ENCODE measurements at places on chromosomes 1 and 21.

- no peak for DNase-seq
These were observed 132.2 kb downstream of the TLR5 start for GRCh38 chr1:223010582-223011504.

- DNase-seq: no peak
These were observed 6.7 kb downstream of the C1QTNF12 start for GRCh38 chr1:1239614-1240347.

DNA sequence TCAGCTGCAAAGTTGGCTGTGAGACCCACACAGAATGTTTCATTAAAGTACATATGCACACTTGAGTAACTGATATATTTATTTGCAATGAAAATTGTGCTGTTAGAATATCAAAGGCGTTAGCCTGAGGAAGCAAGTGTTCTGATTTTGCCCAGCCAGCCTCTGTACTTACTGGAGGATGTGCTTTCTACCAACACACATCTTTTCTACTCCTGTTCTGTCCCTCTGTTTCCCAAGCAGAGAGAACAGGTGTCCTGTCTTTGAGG lies 31.4 kb downstream of the ELAVL4 start:
- DNase-seq: no peak

GRCh38 chr1:91804546-91805023 lies 81.4 kb downstream of the TGFBR3 start:
- DNase-seq: no peak

- DNase-seq: no peak
These were observed 77.1 kb downstream of the IFI44 start for GRCh38 chr1:78726686-78727085.

DNA sequence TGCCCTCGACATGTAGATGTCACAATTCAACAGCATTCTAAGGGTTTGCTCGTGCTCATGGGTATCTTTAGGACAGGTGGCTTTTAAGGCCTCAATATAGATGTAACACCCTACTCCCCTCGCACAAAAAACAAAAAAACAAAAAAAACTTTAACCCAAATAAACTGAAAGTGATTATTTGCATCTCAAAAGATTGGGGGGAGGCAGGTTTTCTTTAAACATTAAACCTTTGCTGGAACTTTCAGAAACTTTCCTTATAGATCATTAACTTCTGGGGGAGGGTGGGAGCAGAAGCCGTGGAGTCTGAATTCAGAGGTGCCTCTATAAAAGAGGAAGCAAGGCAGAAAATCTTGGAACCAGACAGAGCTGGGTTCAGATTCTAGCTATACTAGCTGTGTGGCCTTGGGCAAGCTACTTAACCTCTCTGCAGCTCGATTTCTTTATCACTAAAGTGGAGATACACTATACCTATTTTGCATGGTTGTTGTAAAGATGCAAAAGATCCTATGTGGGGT lies 3.2 kb upstream of the KIAA1614 start:
- no peak for DNase-seq

DNA sequence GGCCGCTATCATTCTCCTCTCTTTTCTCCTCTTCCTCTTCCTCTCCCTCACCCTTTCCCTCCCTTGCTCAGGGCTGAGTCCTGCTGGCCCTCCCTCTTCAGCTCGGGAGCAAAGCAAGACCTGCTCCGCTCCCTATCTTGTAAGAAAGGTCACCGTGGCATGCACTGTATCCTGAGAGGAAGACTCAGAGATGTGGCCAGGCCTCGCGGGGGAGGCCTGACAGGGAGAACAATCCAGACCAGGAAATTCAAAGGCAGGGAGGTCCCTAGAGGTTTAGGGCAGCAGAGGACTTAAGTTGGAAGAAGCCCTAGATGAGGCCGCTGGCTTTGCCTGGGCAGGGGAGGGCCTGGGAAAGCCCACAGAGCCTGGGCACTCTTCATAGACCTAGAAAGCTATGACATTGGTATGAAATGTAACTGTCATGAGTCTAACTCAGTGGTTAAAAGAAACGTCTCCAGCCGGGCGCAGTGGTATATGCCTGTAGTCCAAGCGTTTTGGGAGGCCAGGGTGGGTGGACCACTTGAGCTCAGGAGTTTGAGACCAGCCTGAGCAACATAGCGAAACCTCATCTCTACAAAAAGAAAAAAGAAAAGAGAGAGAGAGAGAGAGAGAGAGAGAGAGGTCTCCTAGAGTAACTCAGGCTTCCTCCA lies 14.6 kb upstream of the PTAFR start:
- no peak for DNase-seq

DNA sequence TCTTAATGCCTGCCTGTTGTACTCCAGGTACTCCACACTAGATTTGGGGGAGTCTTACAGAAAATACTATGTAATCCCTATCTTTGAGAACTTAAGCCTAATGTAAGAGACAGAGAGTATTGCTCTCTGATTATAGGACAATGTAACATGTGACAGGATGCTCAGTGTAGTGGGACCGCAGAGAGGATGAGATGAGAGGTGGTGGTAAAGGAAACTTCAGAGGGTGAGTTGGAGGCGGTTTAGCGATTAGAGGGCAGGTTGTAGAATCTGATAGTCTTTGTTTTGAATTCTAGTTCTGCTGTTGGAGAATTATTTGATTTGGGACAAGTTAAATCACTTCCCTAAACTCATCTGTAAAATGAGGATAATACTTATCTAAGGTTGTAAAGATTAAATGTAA lies 5.4 kb downstream of the SOAT1 start:
- peak; percentile 16 for DNase-seq

- no peak for DNase-seq
These were observed 110.2 kb upstream of the IVNS1ABP start for GRCh38 chr1:185427264-185427663.

GRCh38 chr1:200316148-200316803 lies 93.6 kb downstream of the ZNF281 start:
- DNase-seq: no peak

DNA sequence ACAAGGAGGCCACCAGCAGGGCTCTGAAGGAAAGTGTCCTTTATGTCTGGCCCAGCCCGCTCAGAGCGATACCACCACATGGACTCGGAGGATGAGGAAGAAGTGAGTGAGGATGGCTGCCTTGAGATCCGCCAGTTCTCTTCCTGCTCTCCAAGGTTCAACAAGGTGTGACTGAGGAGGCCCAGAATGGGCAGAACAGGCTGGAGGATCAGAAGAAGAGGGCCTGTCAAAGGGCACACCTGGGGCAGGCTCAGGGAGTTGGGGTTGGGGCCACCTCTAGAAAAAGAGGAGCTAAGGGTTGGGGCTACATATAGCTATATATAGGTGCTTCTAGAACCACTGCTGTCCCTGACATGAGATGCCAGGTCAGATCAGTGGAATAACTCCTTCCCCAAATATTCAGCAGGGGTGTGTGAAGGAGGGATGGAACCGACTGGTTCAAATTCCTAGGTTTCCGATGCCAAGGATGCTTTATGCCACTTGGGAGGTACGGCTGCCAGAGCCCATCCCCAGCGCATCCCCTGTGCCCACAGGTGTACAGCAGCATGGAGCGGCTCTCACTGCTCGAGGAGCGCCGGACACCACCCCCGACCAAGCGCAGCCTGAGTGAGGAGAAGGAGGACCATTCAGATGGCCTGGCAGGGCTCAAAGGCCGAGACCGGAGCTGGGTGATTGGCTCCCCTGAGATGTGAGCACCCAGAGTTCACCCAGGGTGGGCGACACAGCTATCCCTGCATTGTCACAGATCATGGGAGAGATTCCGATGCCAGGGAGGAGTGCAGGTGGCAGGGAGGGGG lies 102.2 kb downstream of the PIK3R3 start:
- no peak for DNase-seq

- no peak for DNase-seq
These were observed 100.8 kb upstream of the DNAH14 start for GRCh38 chr1:224828691-224829090.

DNA sequence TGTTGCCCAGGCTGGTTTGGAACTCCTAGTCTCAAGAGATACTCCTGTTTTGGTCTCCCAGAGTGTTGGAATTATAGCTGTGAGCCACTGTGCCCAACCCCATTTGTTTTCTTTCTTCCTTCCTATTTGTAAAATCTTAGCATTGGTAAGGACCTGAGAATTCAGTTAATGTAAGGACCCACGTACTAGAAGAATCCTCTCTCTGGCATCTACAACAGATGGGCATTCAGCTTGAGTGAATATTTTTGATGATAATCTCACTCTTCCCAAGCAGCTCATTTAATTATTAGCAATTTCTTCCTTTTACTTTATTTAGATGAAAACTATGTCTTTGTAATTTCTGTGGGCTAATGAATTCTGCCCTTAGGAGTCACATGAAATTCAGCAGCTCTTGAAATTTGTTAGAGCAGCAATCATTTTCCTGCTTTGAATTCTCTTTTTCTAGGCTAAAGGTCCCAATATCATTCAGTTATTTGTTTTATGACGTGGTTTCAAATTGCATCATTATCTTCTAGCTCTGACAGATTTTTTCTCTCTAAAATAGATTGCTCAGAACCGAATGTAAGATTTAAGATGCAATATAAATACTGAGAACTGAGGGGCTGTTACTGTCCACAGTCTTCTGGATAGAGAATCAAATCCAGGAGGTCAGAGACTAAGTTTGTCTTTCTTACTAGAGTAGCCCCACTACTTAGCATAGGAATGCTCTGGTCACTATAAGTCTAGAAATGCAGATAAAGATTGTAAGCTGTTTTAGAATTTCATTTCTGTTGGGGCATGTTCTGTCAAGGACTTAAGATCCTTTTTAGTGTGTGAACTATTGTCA lies 59.4 kb downstream of the EPB41 start:
- DNase-seq: no peak

DNA sequence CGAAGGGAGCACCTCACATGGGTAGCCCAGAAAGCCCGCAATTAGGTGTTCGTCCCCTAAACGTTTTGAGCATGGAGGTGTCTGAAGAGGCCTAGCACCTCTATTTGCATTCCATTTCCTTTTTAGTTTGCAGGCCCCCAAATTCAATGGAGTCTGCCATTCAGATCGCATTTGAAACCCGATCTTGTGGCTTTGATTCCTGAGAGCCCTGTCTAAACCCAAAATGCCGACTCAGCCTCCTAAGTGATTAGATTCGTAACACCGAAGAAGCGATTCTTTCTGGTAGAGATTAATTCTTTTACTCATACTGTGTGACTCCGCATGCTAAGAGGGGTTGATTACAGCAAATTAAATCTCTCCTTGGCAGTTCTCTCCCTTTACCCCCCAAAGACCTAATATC lies 415.2 kb upstream of the KAZN start:
- DNase-seq: no peak

GRCh38 chr1:165598676-165599059 lies 32.4 kb upstream of the MGST3 start:
- no peak for DNase-seq

GRCh38 chr1:8396786-8397406 lies 79.0 kb downstream of the SLC45A1 start:
- DNase-seq: no peak

GRCh38 chr1:97875996-97876395 lies 44.8 kb downstream of the DPYD start:
- no peak for DNase-seq

Measured in germinal center (tissue), 1 donor.